ENCODE measurements at places on chromosomes 6 and 20.

DNA sequence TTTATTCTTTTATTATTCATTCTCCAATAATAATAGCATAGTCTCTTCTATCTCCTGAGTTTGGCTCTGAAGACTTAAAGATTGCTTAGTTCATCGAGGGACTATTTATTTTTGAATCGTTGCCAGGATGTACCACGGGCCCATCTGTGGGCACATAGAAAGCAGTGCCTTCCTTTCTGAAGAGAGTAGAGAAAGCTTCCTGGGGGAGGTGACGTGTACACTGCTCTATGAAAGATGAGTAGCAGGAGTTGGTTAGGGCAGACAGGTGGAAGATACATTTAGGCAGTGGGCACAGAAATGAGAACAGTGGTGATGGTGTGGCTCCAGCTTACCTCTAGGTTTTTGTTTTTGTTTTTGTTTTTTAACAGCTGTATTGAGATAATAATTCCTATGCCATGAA is 98.4 kb downstream of the CDKAL1 start:
- DNase-seq, result no peak

GRCh38 chr20:20130399-20130798 is 78.1 kb downstream of the CFAP61 start:
- no peak for DNase-seq

DNA sequence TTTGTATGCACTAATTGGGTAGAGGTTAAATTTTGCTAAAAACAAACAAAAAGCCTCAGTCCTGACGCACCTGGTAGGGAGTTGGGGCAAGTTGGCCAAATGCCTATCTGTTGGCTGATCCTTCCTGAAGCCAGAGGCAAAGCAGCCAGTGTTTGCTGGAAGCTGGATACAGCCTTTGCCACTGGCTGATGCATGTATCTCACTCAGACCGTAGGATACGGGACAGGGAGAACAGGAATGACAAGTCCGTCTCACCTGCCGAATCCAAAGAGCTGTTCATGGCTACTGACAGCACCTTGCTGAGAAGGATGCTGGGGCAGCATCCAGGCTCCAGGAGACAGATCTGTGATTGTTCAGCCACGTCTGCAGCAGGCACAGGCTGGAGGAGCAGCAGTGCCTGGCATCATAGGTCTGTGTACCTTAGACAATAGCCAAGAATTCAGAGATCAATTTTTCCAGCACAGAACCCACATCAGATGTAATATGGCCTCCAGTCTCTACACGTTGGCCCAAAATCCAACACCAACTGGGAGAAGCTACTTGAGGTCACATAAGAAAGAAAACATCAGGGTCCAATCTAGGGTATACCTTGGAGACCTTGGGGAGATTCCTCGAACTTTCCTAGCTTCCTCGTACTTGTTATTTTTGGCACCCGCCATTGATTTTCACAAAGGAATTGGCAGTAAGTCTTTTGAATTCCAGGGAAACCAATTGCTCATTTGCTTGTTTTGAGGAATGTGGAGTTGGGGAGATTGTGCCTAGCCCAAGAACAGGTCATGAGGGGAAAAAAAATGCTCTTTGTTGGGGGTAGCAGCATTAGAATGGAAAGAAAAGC is 108.5 kb upstream of the ARMC2 start:
- DNase-seq, result no peak

GRCh38 chr6:160462551-160463109 is 114.5 kb downstream of the SLC22A3 start:
- DNase-seq, result peak; percentile 56

GRCh38 chr20:55417836-55418235 is 587.5 kb downstream of the CBLN4 start:
- no peak for DNase-seq

DNA sequence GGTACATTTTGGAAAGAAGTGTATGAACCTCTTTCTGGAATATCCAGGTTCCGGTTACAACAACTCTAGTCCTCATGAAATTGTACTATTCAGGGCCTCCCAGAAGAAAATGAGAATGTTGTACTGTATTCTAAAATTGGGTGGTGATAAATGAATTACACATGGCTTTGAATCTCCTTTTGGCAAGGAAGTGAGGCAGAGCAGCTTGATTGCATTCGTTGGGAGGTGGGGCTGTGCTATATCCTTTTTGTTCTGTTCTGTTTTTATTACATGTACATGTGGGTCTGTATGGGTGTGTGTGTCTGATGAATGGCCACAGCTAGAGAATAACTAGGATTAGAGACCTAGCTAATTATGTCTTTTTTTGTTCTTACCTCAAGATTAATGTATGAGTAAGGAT is 37.8 kb upstream of the SNRPB2 start:
- no peak for DNase-seq

- no peak for DNase-seq
These were observed 114.1 kb upstream of the INSM1 start for GRCh38 chr20:20253744-20254330.

DNA sequence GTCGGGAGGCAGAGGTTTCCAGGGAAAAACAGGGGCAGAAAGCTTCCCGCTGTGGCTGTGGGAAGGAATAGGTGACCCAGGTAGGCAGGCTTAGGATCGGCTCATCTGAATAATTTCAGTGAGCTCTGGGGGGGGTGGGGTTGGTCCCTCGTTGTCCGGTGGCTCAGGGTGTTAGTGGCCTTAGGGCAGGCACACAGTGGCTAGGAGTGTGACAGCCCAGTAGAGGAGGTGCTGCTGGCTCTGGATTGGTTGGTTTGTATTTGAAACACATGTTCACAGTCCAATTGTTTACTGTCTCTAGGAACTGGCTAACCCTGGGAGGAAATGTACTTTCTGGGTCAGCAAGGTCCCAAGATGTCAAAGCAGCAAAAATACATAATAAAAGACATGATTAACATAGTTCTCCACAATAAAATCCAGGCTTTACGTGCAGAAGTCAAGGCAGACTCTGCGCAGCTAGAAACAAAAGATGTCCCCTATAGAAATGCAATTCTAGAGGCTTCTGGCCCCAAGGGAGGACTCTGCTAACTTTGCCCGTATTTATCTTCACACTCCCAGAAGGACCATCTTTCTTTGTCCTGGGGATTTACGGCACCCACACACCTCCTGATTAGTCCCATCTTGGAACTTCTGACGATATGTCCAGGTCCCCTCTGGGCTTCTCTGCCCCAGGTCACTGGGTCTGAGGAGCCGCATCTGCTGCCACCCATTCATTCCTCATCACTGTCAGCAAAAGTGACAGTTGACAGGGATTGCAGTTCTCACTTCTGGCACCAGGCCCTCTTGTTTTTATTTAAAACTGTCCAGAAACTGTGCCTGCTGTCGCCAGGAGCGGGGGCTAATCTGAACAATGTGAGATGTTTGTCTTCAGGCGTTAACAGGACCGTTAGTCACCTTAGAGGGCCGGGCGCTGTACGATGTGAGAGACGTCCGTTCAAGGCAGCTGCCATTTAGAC is 18.7 kb downstream of the MOCS3 start:
- no peak for DNase-seq

DNA sequence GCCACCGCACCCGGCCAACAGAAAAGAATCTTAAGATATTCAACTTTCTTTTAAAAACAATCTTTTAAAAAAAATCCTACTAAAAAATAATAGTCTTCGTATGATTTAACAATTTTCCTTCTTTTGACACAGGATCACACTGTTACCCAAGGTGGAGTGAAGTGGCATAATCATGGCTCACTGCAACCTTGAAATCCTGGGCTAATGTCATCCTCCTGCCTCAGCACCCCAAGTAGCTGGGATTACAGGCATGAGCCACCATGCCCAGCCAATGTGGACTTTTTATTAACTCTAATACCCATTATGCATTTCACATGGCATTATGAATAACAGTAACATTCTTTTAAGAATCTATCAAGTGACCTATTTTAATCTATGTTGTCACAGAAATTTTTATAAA is 20.8 kb downstream of the RBM39 start:
- DNase-seq, result no peak

DNA sequence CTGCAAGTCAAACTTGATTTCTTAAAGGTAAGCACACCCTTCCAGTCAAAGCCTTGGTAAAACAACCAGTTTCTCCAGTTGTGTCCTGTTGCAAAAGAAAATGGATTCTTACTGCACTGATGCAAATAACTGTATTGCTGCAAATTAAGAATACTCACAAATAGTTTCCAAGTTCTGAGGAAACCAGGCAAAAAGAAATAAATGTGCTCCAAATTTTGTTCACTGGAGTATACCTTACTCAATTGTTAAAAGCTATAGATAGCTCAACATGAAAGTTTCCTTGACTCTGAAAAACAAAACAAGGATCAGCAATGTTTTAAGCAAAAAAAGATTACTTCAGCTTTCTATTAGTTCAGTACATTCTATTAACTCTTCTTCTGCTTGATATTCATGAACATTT is 75.2 kb downstream of the SLC16A10 start:
- DNase-seq, result no peak

DNA sequence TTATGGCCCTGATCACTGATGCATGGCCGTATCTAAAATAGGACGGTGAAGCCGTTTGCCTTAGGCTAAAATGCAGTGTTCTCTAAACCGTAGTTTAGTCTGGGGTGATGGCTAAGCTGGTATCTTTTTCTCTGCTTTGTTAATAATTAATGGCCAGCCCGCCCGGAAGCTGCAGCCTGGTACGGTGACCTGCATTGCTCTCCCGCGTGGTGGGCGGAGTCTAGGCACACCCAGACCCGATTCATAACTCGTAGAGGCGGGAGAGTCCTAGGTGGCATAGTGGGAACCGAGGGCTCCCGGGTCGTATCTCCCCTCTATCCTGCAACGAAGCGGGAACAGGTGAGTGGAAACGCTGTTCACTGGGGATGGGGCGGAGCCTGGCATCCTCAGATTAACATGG is 5.5 kb downstream of the CDH4 start:
- no peak for DNase-seq

GRCh38 chr6:116663308-116663707 is 5.3 kb downstream of the ZUP1 start:
- DNase-seq, result no peak

DNA sequence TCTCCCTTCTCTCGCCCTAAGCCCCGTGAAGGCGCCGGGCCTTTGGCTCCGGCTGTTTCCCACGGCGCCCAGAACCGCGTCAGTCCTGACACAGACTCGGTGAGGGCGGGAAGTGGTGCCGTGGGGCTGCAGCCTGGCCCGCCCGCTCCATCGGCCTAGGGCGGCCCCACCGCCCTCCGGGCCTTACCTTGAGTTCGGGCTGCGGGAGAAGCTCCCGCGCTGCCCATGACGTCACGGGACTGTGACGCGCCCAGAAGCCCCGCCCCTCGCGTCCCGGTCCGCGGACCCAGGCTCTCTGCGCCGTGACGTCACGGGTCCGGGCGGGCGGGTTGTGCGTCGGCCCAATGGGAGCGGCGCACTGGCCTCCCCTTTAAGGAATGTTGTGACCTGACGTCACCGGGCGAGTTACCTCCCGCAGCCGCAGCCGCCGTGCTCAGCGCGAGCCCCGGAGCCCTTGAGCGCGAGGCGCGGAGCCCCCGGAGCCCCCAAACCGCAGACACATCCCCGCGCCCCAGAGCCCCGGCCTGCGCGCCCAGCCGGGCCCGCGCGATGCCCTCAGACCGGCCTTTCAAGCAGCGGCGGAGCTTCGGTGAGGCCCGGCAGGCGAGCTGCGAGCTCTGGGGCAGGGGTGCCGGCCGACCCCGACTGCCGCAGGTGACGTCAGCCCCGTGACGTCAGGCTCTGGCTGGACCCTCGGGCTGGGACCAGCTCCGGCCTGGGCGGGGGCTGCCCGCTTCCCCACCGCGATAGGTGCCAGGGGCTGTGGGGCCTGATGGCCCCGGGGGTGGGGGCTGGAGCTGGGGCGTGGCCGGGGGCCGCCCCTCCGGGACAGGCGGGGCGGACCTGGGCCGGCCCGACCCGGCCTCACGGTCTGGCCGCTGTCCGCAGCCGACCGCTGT is at the start of gene MAP1LC3A:
Gene MAP1LC3A (plus strand): TSS at position 399 of the 899 bp plus-strand sequence. CDS start 151 bp downstream, at position 550.
- DNase-seq, result peak; percentile 92

All from stimulated activated CD4-positive, alpha-beta T cell treated with anti-CD3 and anti-CD28 coated beads, Interleukin-4, amount 100 ng/mL, for 24 hours (primary cell).